ENCODE measurements at places on chromosomes 5 and 9.
A peak's percentile ranks its signal among the peaks of the same experiment; 100 is the strongest.

DNA sequence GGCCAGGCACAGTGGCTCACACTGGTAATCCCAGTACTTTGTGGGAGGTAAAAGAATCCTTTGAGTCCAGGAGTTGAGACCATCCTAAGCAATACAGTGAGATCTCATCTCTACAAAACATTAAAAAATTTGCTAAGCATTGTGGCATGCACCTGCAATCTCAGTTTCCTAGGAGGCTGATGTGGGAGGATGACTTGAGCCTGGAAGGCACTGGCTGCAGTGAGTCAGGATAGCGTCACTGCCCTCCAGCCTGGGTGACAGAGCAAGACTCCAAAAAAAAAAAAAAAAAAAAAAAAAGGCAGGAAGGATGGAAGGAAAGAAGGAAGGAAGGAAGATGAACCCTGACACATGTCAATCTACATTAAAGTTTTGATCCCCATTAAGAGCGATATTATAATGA, 1452.2 kb upstream of the ACO1 start:
- DNase-seq = no peak

DNA sequence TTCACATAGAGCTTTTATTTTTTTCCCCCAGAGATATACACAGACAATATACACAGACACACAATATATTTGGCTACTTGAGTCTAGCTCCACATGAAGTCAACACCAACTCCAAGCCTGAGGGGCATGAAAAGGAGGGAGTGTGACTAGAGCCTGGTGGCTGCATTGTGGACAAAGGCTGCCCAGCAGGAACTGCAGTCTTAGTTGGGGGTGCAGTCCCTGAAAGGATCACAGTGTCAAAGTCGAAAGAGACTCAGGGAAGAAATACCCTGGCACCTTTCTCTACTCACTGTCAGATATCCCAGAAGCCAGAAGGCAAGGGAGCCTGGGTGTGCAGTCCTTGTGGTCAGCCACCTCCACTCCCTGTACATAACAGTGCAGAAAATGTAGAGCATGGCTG, 231.6 kb upstream of the RPS23 start:
- DNase-seq = no peak

- DNase-seq = no peak
Measured at GRCh38 chr5:149810856-149811255, 80.7 kb downstream of the PPARGC1B start.

GRCh38 chr9:135851748-135852147, 55.6 kb downstream of the CAMSAP1 start:
- no peak for DNase-seq

- DNase-seq = no peak
Measured at GRCh38 chr5:29568028-29568427, 1625.5 kb upstream of the CDH6 start.

DNA sequence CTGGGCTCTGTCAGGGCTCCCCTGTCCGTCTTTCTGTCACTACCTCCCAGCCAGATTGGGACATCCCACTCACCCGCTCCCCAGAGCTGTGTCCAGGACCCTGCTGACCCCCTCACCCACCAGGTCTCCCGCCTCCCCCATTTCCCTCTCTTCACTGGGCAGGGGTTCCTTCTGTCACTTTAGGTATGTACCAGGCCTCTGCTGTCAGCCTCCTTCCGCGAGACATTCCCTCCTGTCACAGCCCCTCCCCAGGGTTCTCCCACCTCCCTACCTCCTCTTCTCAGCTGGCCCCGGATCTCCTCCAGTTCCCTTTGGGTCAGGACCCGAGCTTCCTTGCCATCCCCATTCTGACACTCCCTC, 488 bp downstream of the POLR1E start:
- DNase-seq = no peak

DNA sequence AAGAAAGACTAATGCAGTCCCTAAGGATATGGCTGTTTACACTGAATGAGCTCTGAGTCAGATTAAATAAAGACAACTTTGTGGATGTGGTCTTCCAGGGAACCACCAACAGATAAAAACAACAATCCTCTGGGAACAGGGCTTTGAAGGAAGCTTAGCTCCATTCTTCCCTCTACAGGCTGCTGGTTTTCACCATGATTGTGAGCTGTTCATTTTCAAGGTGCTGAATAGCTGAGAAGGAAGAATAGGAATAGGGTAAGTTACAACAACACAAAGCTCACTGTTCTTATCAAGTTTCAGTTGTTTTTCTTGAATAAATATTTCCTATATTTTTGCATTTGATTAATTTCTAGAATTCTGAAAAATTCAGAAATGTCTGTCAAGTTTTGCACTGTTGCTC, 25.9 kb upstream of the PTAR1 start:
- DNase-seq = no peak

DNA sequence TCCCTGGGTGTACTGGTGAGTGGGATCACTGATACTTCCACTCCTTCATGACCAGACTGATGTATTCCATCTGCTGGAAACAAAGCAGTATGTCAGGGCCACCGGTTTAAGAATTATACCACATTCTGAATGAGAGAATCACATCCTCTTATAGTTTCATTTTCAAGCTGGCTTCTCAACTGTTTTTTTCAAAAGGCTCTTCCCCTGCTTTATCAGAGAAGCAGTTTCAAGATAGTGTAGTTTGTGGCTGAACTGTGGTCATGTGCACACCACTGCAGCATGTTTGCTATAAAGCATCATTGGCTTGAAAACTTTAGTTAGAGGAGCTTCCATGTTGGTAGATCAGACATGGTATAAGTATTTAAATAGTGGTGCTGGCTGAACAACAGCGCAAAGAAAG, 450.5 kb upstream of the CDH10 start:
- DNase-seq = no peak

DNA sequence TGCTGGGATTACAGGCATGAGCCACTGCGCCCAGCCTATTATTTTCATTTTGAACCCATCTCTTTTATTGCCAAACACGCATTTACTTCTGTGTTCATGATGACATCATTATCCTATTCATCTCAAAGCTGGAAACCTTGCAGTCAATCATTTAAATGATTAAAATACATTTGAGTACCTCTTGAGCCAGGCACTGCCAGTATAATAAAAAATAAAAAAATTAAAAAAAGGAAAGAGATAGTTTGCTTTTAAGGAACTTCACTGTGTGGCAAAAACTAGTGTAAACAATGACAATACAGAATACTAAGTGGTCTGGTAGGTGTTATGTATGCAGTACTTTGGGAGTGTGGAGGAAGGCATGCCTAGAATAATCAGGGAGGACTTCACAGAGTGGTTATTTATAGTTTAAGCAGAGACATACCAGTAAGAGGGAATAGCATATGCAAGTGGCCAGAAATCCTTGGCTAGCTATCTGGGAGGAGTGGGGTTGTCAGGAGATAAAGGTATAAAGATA, 8.6 kb downstream of the NSD1 start:
- no peak for DNase-seq

DNA sequence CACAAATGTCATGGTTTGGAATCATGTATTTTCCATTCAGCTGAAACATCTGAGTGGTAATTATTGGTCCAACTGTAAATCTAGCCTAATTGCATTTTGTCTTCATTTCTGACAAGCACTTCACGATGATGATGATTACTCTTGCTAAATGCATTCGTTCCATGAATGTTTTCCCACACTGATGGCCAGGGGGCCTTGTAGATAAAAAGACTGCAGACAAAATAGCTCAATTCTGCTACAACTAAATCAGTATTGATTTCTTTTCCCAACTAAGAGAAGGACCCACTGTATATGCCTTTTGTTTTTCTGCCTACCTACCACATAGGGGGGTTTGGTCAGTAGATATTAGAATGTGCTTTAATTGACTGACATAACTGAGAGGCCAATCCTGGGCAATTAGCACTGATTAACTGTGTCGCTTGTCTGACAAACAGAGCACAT, 1351.3 kb upstream of the NUDT12 start:
- no peak for DNase-seq

GRCh38 chr9:110762783-110763182, 94.2 kb downstream of the MUSK start:
- DNase-seq = no peak

- DNase-seq = no peak
Measured at GRCh38 chr5:20522905-20523482, 535.0 kb upstream of the CDH18 start.

DNA sequence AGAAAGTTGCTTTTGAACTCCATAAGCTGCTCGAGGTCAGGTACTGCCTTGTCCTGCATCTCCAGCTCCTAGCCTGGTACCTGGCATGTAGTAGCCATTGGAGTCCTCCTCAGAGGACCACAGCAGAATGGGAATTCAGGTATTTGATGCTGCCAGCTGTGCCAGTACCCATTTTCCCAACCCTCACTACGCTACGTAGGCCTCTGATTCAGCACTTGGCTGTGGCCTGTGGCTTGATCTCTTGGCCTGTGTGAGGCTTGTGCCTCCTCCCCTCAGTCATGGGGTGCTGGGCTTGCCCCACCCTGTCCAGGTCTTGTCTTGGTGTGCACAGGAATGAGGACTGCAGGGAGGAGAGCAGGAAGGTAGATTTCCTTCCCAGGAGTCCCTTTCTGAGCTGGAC, 11.8 kb downstream of the OTULIN start:
- no peak for DNase-seq

- DNase-seq = no peak
Measured at GRCh38 chr5:181028032-181028819, 11.8 kb upstream of the BTNL9 start.

- no peak for DNase-seq
Measured at GRCh38 chr5:92694067-92694466, 887.0 kb downstream of the NR2F1-AS1 start.

- no peak for DNase-seq
Measured at GRCh38 chr9:84478996-84479395, 138.4 kb upstream of the SLC28A3 start.

- peak; percentile 71 for DNase-seq
Measured at GRCh38 chr5:157265714-157266285, at the start of gene CYFIP2. CYFIP2 (plus strand) TSS chr5:157266123; CDS start chr5:157285362, 19,239 bp downstream.

- no peak for DNase-seq
Measured at GRCh38 chr9:18834740-18835361, 198.2 kb downstream of the SAXO1 start.

GRCh38 chr5:56829137-56829908, 14.0 kb downstream of the MAP3K1 start:
- peak; percentile 18 for DNase-seq

GRCh38 chr5:90550963-90551362, 7.6 kb upstream of the ADGRV1 start:
- no peak for DNase-seq

- DNase-seq = no peak
Measured at GRCh38 chr9:21685502-21685901, 116.9 kb upstream of the MTAP start.

DNA sequence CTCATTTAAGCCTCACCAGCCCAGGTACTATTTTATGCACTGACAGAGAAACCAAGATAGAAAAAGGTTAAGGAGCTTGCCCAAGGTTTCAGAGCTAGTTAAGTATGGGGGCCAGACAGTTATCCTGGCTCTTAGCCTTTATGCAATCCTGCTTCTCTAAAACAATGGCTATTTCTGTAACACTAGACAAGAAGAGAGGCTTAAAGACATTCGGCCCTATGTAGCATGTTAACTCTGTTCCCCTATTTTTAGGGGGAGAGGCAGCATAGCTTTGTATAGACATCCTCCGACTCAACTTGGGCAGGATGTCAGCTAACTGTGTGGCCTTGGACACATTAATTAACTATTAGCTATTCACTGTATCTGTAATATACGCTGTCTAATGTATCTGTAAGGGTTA, 54.6 kb downstream of the LHFPL2 start:
- DNase-seq = no peak

GRCh38 chr5:120447706-120448239, 16.3 kb upstream of the PRR16 start:
- no peak for DNase-seq

GRCh38 chr9:87502391-87503221, 4.9 kb downstream of the DAPK1 start:
- no peak for DNase-seq

DNA sequence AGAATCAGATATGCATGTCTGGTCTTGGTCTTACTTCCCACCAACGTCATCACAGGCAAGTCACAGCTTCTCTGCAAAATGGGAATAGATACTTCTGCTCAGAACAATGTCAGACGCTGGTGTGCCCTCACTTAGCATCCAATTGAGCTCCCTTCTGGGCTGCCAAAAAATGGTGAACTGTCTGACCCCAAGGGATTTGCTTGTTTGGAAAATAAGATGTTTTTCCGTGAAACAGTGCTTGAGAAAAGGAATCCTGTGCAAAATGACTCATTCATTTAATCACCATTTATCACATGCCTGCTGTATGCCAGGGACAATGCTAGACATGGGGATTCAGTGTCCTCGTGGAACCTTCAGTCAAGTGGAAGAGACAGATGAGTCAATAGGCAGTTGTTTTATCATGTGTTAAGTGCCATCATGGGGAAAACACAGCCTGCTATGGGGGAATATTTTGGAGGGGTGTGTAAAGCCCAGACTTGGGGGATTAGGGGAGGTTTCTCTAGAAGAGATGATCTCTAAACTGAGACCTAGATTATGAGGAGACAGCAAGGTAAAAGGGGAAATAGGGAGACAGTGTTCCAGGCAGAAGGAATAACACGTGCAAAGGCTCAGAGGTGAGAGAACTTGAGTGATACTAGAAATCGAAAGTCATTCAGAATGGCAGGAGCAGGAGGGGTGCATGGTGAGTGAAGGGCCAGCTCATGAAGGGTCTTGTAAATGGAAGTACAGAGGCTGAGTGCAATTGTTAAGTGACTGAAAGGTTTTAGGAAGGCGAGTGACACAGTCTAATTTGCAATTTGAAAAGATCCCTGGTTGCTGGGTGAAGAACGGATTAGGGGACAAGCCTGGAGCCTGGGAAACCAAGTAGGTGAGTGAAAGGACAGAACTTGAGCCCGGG, 3.9 kb downstream of the NIPAL4 start:
- DNase-seq = no peak

DNA sequence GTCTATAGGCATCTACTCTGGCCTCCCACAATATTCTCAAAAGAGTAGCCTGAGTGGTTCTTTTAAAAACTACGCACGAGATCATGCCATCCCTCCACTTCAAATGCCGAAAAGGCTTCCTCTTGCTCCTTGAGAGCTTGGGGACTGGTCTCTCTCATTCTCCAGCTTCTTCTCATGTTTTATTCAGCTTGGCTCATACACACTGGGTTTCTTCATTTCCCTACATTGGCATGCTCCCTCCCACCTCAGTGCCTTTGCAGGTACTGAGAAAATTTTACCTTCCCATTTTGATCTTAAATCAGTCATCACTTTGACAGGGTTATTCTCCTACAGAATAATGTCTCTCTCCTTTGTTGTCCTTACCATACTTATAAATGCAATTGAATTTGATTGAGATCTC, 20.4 kb downstream of the PRLR start:
- DNase-seq = no peak

DNA sequence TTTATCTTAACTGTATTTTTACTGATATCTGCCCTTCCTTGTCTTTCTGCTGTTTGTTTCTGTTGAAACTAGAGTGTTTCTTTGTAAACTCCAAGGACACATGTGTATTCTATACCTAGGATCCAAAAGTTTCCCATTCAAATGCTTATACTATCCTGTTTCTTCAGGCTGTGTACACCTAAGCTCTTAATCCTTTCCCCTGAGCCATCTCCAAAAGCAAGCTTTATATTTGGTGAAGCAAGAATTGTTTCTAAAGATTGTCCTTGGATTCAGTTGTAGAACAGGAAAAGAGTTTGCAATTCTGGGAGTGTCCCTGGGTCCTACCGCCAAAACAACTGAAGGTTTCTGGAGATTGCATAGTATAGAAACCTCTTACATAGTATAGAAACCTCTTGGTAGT, 65.9 kb downstream of the CWC27 start:
- DNase-seq = no peak

- no peak for DNase-seq
Measured at GRCh38 chr5:74953937-74954720, 87.9 kb upstream of the FAM169A start.
